ENCODE measurements at places on chromosomes 5 and 9.

DNA sequence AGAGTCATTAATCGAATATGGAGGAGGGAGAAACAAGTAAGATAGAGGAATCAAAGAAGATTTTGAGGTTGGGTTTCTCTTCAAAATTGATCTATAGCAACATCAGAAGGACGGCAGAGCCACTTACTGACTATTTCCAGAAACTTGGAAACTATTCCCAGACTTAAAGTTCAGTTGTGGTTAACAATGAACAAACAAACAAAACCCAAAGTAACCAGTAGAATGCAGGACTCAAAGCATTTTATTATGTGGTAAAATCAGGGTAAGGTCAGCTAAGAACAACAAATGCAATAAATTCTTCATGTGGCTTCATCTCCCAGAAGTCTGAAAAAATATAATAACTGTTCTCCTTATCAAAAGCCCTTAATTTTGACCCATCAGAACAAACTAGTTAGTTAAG, 54.9 kb upstream of the OSMR start:
- no peak for DNase-seq

- no peak for DNase-seq
These were observed 5.7 kb upstream of the ARHGEF28 start for GRCh38 chr5:73620334-73620687.

DNA sequence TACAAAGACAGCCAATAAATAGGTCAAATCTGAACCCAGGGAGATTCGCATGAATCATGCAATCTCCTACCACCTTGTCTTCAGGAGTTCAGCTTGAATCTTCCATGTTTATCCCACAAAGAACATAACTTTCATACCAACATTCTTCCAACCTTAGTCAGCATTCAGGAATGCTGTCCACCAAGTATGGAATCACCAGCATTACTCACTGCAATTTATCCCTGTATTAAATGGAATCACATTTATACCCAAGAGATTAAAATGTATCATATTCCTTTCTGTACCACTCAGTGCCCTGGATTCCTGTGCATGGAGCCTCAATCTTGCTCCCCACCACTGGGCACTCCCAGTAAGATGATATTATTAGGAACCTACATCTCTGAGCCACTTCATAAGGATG, 162.6 kb downstream of the GLIS3 start:
- no peak for DNase-seq

GRCh38 chr5:7073666-7074065, 322.3 kb upstream of the ADCY2 start:
- DNase-seq, result no peak

DNA sequence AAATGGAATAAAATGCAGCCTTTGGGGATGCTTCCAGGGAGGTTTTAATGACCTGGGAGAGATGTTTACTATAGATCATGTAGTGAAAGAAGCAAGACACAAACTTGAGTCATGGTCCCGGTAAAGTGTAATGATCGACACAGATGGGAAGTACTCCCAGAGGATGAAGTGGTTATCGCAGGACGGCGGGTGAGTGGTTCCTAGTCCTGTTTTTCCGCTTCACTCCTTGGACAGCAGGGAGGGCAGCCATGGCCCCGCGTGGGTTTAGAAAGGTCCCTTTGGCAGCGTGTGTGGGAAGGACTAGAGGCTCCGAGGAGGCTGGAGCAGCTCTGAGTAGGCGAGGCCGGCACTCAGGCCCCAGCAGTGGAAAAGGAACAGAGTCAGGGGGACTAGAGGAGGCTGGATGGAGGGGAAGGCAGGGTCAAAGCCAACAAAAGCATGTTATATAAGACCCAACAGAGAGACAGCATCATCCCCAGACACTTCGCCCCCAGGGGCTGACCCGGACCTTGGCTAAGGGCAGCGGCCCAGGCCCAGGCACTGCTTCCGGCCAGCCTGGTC, 49.2 kb upstream of the STXBP1 start:
- no peak for DNase-seq

- no peak for DNase-seq
These were observed 22.1 kb downstream of the P4HA2 start for GRCh38 chr5:132205385-132206125.

- no peak for DNase-seq
These were observed 17.4 kb upstream of the NIM1K start for GRCh38 chr5:43174586-43174985.

DNA sequence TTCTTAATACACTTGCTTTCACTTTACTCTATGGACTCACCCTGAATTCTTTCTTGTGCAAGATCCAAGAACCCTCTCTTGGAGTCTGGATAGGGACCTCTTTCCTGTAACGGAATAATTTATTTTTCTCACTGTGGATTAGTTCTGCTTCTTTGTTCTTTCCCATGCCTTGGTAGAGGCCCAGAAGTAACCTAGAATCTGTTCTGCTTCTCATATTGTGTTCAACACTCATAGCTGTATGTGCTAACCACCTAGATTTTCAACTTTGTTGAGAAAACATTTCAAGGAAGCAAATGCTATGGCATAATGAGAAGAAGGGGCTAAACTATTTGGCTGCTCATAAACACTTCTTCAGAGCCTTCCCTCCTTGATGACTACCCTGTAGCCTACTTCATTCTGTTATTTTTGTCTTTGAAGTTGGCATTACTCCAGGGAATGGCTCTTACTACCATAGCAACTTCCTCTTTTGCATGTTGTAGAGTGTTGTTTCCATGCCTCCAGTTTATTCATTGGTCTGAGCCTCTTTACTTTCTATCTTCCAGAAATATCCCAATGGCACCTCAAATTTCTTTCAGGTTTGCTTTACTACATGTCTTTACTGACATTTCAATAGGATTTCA, 74.3 kb downstream of the KIAA0825 start:
- DNase-seq, result no peak

GRCh38 chr5:103894882-103895281, 332.3 kb upstream of the NUDT12 start:
- no peak for DNase-seq

DNA sequence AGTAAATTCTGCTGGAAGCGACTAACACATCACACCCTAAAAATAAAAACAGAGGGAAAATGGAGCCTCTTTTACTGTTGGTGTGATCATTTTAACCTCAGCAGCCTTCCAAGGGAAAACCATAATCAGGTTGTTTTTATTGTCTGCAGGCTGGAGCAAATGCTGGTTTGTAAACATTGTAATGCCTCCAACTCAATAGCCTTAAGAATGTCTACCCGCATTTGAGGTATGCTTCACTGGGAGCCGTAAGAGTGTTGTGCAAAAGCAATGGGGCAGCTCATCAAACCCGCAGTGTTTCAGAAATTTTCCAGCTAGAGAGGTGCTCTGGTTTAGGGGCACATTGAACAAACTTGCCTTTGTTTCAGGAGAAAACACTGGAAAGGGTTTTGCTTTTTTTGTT, 17.0 kb downstream of the NIM1K start:
- DNase-seq, result no peak

DNA sequence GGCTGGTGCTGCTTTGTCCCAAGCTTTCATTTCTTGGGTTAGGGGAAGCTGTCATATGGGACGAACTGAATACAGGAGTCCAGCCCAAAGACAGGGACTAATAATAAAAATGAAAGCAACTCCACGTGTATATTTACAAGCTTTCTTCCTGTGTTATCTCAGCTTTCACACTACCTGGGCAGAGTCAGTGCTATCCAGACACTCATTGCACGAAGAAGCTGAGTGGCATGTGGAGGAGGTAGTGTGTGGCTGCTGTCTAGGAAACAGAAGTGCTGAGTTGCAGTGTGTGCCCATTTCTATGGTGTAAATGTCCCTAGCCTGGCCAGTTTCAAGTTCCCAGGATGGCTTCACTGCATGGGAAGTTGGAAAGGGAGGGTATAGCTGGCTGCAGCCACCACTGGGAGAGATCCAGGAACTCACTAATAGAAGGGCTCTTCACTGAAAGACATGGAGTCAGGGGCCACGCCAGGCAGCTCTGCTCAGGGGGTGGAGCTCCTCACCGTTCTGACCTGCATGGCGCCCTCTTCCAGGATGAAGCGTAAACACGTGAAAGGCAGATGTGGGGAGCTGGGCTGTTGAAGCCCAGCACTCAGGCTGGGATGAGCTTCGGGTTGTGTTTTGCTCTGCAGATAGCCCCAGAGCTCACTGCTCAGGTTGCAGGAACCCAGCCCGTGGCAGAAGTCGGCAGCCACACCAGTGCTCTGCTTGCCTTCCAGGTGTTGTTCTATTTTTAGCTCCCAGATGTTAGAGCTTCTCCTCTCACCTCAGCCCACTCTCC, 116.9 kb downstream of the IRX2 start:
- DNase-seq, result no peak

DNA sequence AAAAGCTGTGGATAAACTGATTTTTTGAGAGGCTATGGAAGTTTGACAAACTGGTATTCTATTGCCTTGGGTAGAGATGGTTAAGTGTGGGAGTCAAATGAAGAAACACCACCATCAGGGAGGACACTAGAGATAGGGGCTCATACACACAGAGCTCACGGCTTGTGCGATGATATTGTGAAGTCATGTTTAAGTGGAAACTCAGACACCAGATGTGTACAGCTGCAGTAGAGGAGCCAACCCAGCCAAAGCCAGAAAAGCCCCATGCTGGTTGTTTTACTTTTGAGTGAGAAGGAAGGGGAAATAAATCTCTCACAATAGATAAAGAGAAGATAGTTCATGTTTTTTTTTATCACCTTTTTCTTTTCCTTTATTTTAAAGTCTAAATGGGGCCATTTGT, 377.7 kb downstream of the DMRT2 start:
- no peak for DNase-seq

DNA sequence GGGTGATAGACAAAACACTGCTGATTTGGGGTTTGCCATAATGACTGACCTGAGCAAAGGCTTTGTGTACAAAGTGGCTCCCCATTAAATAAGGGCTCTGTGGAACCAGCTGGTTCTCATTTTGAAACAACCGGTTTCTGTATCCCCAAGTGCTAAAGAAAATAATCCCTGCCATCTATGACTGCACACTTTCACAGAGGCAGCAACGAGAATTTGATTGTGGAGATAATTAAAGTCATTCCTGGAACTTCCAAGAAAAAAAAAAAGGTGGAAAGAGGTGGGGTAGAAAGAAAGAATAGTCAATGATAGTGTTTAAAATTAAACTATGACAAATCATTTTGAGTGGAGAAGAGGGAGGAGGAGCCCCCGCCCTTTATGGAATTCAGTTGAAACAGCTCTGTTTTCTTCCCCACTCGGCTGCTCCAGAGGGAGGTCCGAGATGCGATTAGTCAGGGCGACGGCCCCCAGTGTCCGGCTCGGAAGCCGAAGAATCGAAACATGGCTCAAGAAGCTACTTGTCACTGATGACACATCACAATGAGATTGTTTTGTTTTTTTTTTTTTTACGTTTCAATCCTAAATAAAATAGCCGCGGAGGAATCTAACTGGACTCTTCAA, 38.4 kb downstream of the EBF1 start:
- no peak for DNase-seq

GRCh38 chr9:106869458-106869857, 6.5 kb downstream of the ZNF462 start:
- DNase-seq, result no peak

GRCh38 chr9:94847486-94847885, 121.0 kb downstream of the AOPEP start:
- DNase-seq, result no peak

GRCh38 chr5:148933903-148934432, 107.6 kb downstream of the ADRB2 start:
- no peak for DNase-seq

- peak; percentile 41 for DNase-seq
These were observed 2.4 kb downstream of the ANXA6 start for GRCh38 chr5:151154931-151155774.

- DNase-seq, result no peak
These were observed 7.9 kb downstream of the FCN1 start for GRCh38 chr9:134909511-134910481.

DNA sequence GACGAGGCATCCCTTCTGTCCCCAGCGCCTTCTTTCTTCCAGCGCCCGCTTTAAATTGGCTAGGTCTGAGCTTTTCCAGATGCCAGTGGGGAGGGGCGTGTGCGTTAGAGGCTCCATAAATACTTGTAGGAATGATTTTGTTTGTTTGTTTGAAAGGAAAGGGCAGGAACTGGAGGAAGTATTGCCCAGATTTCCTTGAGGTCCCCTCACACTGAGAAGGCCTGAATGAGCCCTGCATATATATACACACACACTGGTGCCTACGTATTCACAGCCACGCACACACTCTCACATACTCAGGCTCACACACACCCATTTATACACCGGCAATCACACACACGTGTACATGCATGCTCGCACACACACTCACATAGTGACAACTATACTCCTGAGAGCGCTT, 1.0 kb upstream of the SLIT3 start:
- no peak for DNase-seq

DNA sequence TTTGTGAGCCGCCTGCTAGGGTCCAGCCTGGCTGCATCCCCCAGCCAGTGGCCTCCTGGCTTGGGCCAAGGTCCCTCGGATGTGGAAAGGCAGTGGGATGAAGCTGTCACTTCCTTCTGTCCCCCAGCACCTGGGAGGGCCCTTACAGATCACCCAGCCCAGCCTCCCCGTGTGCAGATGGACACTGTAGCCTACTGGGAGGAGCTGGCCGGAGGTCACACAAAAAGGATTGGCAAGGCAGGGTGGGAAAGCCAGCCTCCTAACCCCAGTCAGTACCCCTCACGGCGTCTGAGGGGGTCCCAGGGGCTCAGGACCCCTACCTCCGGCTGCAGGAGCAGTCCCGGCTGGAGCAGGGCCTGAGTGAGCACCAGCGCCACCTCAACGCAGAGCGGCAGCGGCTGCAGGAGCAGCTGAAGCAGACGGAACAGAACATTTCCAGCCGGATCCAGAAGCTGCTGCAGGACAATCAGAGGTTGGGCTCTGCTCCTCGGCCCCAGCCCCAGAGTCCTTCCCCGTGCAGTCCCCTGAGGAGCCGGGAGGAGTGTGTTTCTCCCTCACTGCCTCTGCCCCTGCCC, 28.3 kb downstream of the LRSAM1 start:
- no peak for DNase-seq

DNA sequence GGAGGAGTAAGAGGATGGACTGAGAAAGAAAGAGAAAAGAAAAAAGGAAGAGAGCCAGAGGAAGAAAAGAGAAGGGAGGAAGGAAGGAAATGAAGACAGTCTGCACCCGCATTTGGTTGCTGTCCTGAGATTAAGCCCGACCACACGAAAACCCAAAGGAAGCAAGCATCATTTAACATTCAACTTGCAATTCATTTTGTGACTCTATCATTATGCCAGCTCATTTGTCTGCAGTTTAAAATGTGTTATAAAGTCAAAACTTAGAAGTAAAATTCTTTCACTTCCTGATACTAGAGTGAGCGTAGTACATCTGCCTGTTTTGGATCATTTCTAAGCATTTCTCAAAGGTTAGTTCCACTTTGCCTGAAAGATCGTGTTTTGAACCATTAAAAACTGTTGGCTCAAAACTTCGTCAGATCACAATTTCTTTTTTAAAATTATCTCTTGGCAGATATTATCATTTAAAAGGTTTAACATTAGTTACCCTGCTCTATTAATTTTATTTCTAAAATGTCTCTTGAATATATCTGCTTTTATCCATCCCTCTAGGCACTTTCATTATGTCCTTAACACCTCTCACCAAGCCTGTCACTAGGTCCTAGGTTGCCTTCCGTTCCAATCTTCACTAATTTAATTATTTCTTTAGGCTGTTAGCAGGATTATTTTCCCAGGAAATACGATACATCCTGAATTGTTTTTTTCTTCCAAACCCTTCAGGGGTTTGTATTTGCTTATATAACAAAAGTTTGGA, 240.9 kb downstream of the TLE4 start:
- DNase-seq, result no peak

All from stimulated activated CD4-positive, alpha-beta T cell treated with anti-CD3 and anti-CD28 coated beads, Interleukin-2, amount 100 ng/mL, for 4 hours (primary cell).